Cardiac septum (tissue), 1 donor: ENCODE measurements at places on chromosomes 4 and X.

DNA sequence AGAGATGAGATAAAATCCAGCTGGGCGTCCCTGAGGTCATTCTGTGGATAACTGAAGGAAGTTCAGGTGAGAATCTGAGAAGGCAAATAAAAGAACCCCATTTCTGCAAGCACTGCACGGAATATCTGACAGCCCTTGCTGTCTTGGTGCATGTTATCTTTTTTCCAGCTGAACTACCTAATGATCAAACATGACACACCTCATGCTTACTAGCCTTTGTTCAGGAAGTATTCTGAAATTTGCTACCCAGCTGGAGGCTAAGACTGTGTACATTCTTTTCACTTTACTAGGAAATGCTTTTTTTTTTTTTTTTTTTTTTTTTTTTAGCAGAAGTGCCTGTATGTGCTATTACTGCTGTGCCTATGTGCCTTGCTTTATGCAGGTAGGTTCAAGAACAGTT, 718.1 kb downstream of the SMARCA1 start:
- DNase-seq = no peak

DNA sequence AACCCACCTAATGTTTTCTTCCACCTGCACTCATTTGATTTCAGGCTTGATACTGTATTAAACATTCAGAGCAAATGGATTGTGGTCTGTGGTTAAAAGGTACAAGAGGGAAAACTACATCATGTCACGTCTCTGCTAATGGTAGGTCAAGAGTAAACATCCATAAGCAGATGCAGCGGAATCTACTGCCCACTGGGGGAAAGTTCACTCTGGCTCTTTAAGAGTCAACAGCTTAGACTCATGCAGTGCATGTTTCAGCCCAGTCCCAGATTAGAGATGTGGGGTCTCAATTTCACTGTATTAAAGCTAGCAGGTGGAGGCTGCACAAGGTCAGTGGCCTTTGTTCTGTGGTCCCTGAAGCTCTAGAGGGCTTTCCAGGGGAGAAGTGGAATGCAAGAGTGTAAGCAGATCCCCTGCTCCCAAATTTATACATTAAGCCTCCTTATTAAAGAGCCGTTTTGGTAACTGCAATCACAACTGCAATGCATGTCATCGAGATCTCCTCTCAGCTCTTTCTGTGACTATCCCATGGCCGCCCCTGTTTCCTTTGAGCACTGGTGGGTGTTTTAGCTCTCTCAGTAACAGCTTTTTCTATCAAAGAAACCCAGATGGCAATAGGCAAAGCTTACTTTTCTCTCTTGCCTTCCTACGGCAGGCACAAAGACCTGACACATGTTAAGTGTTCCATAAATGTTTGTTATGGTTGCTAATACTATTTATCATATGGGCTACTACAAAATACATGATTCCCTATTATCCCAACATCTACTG, 53.4 kb downstream of the LDB2 start:
- DNase-seq = no peak

GRCh38 chrX:111483135-111483534, 28.3 kb upstream of the SERTM2 start:
- DNase-seq = no peak

DNA sequence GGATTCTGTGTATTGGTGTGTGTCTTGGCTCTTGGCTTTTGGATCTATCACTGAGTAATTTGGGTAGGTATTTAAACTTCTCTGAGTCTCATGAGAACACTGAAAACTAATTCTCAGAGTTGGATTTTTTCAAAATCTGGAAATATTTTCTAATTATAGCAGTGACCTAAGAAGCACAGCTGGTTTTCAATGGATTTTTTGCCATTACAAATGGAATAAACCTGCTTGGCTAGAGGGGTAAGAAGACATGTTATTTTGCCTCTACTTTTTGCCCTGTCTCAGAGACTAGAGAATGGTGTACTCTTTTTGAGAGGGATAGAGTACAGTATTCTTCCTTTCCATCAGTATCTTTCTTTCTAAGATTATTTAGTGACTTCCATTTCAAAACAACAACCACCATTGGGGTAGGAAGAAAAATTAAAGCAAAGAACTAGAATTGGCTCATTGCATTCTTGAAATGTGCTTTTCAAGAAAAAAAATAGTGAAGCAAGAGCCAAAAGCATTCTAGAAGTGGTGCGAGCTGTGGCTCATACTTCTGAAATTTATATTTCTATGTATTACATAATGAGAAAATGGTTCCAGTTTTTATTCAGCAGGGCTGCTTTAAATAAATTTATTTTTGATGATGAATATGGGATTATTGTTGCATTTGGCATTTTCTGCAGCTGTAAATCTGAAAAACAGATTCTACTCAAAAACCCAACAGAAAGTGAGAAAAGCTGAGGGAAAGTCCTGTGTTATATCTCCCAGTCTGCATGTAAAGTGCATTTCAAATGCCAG, 850.2 kb upstream of the SLIT2 start:
- DNase-seq = no peak

DNA sequence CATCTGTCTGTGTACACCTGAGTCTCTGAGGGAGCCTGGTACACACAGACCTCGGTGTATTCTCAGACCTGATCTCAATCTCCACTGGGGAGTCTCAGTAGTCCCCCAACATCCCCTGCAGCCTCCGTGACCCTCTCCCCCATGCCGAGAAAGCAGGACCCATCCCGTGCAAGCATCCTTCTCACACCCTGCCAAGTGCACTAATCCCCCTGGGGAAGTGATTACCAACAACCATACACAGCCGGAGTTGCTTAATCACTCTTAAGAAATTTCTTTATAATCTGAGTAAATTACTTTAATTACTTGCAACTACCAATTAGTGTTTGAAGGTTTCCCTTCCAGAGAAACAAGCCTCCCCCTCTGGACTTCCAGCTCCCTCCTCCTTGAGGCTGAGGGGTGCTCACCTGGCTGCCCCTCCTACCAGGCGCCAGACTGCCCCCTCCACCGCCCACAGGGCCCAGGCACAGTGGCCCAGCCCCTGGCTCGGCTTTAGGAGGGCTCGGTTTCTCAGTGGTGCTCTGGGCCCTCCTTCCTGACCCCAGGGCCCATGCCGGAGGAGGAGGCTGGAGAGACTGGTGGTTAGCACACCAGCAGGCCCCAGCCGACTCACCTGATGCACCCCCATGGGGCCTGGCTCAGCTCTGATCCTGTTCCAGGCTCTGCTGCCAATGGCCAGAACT, 43.8 kb downstream of the PJA1 start:
- DNase-seq = no peak

GRCh38 chr4:3701271-3701734, 64.9 kb upstream of the ADRA2C start:
- no peak for DNase-seq

GRCh38 chr4:182969651-182970279, 52.6 kb upstream of the DCTD start:
- DNase-seq = no peak

DNA sequence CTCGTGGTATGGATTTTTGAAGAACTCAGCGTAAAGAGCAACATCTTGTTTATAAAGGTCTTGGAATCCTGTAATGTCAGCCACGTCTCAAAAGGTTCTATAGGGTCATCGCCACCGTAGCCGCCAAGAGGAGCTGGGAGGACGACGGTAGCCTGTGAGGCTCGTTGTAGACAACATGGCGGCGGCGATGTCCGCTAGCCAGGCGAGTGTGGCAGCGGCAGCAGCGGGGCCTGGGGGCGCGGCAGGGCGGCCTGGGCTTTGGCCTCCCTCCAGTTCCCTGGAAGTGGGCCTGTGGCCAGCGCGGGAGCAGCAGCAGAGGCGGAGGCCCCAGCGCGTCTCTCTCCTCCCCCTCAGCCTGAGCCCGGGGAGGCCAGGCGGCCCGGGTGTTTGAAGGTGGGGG, 143.5 kb upstream of the PBDC1 start:
- DNase-seq = no peak
